ENCODE measurements at places on chromosomes 13 and 19.

DNA sequence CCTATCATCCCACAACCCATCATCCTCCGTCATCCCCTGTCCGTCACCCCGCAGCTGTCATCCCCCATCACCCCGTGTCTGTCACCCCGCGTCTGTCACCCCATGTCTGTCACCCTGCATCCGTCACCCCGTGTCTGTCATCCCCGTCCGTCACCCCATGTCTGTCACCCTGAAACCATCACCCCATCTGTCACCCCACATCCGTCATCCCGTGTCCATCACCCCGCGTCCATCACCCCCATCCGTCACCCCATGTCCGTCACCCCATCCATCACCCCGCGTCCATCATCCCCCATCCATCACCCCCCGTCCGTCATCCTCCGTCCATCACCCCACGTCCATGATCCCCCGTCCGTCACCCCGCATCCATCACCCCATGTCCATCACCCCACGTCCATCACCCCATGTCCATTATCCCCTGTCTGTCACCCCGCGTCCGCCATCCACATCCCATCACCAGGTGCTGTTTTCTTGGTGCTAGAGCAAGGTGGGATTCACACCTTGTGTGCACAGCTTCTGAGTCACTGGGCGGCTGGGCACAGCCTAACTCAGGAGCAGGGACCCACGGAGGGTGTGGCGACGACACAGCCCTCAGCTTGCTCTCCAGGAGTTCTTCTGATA is 24.2 kb downstream of the RASA3 start:
- DNase-seq: no peak

- peak; percentile 98 for DNase-seq
These were observed 634 bp downstream of the AKT1S1 start for GRCh38 chr19:49876422-49877019.

DNA sequence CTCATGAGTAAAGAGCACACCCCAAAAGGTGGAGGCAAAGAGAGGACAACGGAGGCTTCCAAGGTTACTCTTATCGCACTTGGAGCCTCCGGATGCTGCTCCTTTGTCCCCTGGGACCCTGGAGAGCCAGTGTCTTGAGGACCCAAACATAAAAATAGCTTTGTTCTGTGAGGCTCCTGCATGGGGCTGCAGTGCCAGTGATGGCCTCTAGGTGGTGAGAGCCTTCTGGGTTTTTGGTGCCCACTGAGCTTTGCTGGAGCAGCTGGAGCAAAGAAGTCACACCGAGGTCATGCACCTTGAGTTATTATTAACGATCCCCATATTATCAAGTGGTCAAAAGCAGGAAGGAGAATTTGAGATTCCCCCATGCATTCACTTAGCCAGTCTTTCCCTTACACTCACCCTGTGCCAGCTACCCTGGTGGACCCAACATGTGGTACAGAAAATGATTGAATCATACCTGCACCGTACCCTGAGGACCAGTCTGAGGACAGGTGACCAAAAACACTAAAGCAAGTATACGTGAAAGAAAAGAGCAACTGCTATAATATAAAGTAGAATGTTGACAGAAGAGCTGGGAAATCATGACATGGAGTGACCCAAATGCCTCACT is 41.5 kb downstream of the ZNF682 start:
- no peak for DNase-seq

- no peak for DNase-seq
These were observed 1390.6 kb downstream of the UQCRFS1 start for GRCh38 chr19:27822336-27822735.

- DNase-seq: no peak
These were observed 16.9 kb downstream of the TMPRSS9 start for GRCh38 chr19:2376784-2377519.

DNA sequence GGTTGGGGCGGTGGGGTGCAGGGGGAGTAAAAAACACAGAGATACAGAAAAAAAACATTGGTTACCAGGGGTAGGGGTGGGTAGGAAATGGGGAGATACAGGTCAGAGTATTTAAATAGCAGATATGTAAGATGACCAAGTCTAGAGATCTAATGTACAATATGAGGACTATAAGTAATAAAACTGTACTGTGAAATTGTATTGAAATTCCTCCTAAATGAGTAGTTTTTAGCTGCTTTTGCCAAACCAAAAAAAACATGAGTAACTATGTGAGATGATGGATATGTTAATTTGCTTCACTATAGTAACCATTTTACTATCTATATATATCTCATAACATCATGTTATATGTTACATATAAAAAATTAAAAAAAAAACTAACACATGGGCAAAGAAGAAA is 29.6 kb downstream of the VWA8 start:
- DNase-seq: no peak

- DNase-seq: no peak
These were observed 435 bp upstream of the OBI1 start for GRCh38 chr13:78659450-78659730.

- DNase-seq: no peak
These were observed 545.5 kb downstream of the UQCRFS1 start for GRCh38 chr19:28667348-28667977.

- peak; percentile 59 for DNase-seq
These were observed 18.3 kb downstream of the VWA8 start for GRCh38 chr13:41942462-41943094.

- no peak for DNase-seq
These were observed 134.3 kb downstream of the UGGT2 start for GRCh38 chr13:95918860-95919259.

DNA sequence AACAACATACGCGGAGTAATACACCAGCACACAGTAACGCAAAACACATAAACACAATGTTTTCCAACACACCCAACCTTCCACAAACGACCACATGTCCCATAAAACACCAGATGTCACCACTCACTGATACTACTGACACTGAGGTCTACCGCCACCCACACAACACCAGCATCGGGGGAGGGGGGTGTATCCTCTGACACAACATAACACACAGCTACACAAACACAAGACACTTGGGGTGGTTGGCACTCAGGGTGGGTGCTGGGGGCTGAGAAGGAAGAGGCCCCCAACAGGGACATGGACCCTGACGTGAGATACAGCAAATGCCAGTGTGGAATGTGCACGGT is 1.5 kb upstream of the KCNN4 start:
- no peak for DNase-seq

- no peak for DNase-seq
These were observed 39.1 kb downstream of the TRPM4 start for GRCh38 chr19:49196527-49197240.

DNA sequence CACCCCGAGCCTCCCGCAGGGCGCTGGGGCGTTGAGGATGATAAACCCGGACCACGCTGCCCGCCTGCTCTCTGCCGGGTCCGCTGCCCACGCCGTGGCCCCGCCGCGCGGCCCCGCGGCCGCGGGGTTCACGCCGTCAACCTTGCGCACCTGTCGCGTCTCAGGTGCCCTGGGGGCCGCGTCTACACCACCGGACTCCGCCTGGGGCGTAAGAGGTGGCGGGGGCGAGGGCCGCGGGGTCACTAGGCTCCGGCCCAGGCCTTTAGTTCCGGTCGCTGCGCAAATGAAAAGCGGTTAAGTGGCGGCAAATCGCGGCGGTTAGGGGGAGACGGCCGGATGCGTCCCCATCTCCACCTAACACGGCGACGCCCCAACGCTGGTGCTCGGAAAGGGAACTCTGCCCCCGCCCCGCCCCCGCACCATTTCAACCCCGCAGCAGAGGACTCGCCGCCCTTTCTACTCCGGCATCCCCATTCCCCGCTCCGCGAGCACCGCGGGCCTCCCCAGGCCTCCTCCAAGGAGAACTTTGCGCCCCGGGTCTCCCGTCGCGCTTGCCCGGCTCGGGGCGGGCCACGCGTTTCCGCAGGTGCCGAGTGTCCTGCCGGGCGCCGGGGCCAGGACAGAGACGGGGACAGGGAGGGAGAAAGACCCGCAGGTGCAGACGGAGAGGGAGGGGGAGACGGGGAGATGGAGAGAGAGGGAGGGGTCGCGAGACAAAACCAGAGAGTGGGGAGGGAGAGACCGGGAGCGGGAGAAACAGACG is 4.3 kb downstream of the ONECUT3 start:
- no peak for DNase-seq

GRCh38 chr13:40355126-40355724 is 311.2 kb downstream of the FOXO1 start:
- no peak for DNase-seq

GRCh38 chr19:41298348-41298964 is 11.5 kb upstream of the CCDC97 start:
- DNase-seq: no peak

- no peak for DNase-seq
These were observed 1331.7 kb upstream of the MIR17HG start for GRCh38 chr13:90015565-90016507.

GRCh38 chr13:71252184-71252704 is 614.8 kb downstream of the DACH1 start:
- no peak for DNase-seq

GRCh38 chr13:41654796-41655195 is 197.4 kb downstream of the RGCC start:
- DNase-seq: no peak

DNA sequence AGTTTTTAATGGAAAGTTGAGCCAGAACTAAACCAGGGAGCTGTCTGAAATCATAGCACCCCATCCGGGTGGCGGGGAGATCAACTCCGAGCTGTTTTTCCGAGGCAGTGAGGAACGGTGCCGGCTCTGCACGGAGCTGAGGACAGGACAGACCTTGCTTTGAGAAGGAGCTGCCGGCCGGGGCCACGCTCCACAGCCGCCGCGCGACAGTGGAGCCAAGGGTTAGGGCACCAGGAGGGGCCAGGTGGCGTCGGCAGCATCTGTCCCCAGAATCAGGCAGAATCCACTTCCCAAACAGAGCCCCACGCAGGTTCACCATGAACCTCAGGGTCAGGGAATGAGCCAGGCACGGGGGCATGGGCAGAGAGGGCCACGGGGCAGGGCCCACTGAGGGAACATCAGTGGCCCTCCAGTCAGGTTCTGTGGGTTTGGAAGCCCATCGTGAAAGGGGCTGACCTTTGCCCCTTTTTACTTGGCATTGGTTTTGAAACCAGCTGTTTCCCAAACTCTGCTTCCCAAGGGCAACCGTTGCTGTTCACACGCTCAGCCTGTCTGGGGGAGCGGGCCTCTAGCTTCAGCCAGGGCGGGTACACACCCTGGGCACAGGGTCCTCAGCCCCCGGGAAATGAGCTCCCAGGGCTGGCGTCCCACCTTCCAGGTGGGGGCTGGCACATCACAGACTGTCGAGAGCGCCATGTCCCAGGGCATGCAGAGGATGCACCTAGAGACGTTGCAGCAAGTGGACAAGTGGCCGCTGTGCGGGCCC is 18.1 kb downstream of the PEX11G start:
- DNase-seq: no peak

DNA sequence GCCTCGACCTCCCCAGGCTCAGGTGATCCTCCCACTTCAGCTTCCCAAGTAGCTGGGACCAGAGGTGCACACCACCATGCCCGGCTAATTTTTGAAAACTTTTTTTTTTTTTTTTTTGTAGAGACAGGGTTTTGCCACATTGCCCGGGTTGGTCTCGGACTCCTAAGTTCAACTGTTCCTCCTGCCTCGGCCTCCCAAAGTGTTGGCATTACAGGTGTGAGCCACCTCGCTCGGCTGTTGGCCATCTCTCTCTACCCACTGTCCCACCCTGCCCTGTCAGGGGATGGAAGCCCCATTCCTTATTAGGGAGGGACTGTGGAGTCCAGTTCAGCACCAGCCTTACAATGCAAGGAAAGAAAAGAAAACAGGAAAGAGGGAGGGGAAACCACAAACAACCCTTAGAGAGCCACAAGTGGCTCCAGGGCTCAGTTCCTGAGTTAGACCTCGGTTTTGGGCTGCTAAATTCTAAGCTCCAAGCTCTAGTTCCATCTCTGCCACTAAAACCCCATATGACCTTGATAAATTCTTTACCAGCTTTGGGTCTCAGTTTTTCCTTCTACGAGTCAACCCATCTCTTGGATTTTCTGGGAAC is 31.7 kb downstream of the ACTL9 start:
- DNase-seq: no peak

GRCh38 chr19:2814426-2814825 is 5.2 kb upstream of the ZNF554 start:
- DNase-seq: no peak

DNA sequence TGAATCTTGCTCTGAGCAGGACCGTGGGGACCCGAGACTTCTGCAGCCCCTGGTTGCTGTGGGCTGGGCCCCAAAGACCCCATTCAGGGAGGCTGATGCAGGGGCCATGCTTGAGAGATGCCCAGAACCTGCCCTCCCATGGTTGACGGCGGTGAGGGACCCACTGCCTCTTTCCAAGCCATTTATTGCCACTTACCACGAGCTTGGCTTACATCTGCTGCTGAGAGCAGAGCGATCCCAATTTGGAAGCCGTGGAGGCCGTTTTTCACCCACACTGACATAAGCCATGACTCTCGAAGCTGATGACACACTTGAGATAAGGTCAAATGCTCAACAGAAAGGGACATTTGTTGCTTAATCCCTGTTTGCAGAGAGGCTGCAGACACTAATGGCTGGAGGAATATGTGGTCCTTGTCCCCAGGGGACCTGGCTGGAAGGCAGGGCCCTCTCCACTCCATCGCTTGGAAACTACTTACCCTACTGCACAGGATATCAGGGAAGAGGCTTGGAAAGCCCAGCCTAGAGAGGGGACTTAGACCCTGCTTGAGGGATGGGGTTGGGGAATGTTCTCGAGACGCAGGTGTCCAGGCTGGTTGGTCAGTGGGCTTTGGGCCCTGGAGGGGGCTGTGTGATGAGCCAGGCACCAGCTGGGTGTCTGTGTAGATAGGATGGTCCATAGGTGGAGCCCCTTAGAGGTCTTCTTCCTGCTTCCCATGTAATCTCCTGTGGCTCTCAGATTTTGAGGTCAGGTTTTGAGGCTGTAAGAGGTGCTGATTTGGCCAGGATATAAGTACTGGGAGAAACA is 15.3 kb downstream of the ZNF536 start:
- DNase-seq: peak; percentile 28

DNA sequence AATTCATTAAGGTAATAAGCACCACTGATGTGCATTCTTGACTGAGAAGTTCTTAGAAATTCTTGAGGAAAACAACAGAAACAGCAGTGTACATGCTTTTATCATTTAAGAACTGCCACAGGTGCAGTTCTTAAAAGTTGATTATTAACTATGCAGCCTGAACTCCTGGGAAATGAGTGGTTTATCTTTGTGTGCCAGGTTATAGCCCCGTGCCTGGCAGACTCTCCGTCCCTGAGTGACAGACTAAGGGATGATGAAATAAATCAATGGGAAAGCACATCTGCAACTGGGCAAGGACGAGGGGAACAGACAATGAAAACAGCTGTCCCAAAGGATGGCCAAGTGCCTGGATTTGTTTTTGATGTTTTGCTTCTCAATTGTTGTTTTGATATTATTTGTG is 84.4 kb upstream of the SPATA13 start:
- no peak for DNase-seq

GRCh38 chr13:88761145-88761544 is 1090.0 kb downstream of the SLITRK5 start:
- DNase-seq: no peak

DNA sequence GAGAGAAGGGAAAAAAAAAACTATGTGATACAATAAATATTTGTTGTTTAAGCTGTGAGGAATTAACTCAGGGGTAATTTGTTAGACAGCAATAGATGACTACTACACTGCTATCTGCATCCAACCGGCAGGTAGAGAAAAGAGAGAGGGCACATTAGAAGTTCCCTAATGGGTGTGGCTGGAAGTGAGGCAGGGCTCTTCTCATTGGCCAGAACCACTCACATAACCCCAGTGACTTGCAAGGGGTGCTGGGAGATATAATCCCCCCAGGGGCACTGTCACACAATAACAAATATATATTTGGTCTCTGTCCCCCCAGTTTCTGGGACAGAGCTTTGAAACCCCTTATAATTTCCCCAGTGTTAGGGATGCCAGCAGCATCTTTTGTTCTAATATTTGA is 24.3 kb downstream of the FGF21 start:
- no peak for DNase-seq

Data from ecto neural progenitor cell (in vitro differentiated cells).